ENCODE measurements at places on chromosomes 1 and 21.

DNA sequence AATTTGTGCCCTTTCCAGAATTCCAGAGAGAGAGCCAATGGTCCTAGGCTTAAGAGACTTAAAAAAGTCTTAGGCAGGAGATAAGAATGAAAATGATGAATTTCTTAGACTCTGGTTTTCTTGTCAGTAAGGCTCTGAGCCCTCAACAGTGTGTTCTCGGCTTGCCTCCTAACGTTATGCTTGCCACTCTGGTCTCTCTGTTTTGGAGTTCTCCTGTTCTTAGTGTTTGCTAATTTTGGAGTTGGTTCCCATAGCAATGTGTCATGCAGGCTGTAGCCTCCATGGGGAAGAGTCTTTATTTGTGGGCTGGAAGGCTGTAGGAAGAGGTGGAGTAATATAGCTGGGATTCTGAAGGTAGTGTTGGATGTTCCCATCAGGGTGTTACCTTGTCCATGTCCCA is 19.9 kb downstream of the TBX19 start:
- DNase-seq, result no peak

GRCh38 chr1:235421751-235422150 is 54.5 kb downstream of the TBCE start:
- DNase-seq, result no peak

DNA sequence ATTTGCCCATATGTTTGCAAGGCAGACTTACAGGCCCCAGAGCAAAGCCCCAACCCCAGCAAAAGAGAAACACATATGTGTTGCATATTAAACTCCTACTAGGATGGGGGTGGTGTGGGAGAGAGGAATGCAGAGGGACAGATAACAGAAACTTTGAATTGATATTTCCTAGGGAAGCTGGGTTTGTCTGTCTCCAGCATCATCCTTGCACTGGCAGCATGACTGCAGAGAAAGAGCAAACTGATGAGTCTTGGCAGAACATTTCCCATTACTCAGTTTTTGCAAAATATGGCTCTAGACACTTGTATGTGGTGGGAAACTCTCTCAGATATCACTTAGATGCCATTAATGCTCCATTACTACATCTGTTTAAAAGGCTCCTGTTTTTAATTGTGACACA is 43.8 kb upstream of the MARK1 start:
- DNase-seq, result no peak

- no peak for DNase-seq
These were observed 36.1 kb downstream of the EPB41 start for GRCh38 chr1:28950449-28950848.

- DNase-seq, result no peak
These were observed 152.2 kb downstream of the LIPI start for GRCh38 chr21:14058566-14058965.

DNA sequence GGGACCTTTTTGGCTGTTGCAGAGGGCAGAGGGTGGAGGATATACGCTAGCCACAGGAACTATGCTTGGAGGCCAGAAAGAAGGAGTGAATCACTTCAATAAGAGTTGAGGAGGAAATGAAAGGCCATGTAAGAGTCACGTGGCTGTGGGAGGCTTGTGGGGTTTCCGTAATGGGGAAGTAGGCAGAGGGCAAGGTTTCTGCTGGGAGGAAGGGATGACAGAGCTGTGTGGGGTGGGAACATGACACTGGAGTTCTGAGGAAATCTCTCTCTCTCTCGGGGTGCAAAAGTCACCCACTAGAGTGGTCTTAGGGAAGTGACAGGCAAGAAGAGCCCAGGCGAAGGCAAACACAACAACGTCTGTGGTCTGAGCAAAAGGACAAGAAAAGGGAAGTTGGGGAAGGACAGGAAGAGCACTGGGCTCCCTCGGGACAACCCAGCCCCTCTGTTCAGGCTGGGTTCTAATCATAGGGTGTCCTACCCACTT is 3.9 kb upstream of the CD1C start:
- DNase-seq, result peak; percentile 8

DNA sequence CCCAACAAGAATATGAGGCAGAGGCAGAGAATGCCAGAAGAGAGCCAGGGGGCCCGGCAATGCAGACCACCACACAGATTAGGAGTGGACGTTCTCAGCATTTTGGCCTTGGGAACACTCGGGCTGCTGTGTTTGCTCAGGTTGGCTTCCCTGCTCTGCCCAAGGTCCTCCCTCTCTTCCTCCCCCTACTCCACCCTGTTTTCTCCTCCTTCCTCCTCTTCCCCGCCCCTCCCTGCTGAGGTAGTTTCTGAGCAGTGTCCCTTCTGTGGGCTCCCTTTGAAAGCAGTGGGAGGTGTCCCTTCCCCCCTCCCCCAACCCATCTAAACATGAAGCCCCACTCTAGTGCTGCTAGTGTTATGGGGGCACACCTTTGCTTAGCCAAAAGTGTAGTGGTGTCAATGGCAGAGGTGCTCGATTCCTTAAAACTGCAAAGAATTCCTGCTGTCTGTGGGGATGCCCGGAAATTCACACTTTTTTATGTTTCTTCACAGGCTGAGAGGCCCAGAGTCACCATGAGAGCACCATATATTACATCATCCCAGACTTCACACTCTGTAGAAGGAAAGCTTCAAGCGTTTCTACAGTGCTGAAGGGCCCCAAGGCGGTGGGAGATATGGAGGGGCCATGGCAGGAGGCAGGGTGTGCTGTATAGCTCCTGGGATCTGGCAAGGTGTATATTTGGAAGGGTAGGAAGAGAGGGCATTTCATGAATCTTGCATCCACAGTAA is at the start of gene HHIPL2:
HHIPL2 (minus strand) TSS at position 161 of the 728 bp plus-strand sequence; CDS start at position 101, 60 bp downstream.
- no peak for DNase-seq

DNA sequence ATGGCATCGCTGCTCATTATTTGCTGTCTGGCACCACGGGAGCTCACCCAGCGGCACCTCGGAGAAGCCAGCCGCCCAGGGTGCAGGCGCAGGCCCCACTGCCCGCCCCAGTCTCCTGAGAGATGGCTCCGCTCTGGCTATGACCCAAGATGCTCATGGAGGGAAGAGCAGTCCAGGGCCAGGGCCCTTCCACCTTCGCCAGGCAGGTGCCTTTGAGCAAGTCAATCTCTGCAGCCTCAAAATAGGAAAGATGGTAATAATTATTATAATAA is 437.3 kb downstream of the KIF26B start:
- no peak for DNase-seq

DNA sequence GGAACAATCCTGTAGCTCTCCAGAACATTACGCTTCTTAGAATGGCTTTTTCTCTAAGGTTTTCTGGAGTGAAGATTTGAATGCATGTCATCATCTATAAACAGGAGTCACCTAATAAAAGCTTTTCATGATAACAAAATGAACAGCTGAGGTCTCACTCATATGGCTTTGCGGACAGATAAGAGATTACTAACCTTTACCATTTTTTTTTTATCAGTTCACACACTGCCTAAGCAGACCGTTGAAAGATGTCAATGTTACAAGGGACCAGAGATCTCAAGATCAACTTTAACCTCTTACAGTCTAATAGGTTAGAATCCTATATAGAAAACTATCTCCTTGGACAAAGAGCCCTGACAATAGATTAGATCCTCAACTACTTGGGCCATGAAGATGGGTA is 41.4 kb downstream of the SCMH1 start:
- DNase-seq, result no peak

GRCh38 chr1:22141554-22142314 is 1.2 kb downstream of the WNT4 start:
- no peak for DNase-seq

GRCh38 chr1:117646007-117646811 is 40.4 kb downstream of the TENT5C start:
- DNase-seq, result no peak

DNA sequence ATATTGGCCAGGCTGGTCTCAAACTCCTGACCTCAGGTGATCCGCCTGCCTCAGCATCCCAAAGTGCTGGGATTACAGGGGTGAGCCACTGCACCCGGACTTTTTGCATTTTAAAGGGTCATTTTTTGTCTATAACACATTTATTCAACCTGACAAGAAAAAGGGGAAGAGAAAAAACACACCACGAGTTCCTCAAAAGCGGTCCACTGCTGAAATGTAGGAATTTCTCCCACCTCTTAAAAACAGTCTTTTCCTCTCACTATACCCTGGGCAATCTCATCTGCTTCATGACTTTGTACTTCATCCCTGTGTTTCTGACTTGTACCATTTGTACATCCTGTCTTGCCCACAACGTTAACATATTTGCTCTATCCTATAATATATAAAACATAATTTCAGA is 413.3 kb upstream of the PTBP2 start:
- DNase-seq, result no peak

GRCh38 chr1:220528679-220529501 is 954 bp downstream of the MARK1 start:
- no peak for DNase-seq

GRCh38 chr1:89770391-89770790 is 50.4 kb upstream of the LRRC8D start:
- no peak for DNase-seq

GRCh38 chr1:56525489-56526041 is 53.8 kb downstream of the PLPP3 start:
- DNase-seq, result no peak

DNA sequence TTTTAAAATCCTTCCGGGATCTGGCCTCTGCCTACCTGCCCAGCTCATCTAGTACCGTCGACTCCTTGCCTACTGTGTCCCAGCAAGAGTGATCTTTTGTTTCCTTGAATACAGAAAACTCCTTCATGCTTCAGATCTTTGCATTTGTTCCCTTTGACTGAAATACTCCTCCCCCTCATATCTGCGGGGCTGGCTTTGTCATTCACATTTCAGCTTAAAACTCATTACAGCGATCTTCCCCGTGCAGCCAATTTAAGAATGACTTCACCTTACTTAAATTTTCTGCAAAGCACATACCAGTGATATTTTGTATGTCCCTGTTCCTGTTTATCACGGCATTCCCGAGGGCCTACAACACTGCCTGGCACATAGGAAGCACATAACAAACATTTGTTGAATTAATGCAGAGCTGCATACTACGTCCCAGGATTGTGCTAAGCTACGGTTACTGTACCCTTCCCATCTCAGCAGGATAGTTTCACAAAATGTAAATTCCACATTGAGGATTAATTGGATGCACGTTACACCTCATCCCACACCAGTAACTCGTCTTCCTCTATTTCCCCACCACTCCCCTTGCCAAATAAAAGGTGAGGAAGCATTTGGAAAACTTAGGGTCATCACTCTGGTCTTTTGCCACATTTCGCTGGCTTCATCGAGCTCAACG is 837 bp upstream of the DESI2 start:
- DNase-seq, result no peak

- DNase-seq, result no peak
These were observed 82.6 kb upstream of the EDEM3 start for GRCh38 chr1:184836934-184837895.

DNA sequence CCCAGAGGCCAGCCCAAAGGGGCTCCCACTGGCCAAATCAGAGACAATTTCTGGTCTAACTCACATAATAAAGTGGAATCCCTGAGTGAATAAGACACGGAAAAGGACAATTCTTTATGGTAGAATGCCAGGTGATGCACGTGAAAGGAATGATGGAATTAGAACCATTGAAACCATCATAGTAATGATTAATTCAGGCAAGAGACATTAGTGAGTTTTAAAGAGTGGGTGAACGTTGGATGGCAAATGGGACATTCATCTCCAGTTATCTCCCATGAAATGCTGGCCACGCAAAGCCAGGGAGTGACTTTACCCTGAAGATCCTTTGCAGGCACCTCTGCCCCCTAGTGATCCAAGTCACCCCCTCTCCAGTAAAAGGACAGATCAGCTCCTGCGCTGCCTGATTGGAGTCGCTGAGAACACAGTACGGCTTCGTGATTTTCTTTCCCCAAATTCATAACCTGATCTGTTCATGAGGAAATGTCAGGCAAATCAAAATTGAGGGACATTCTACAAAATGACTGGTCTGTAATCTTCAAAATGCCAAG is 87.5 kb downstream of the AJAP1 start:
- no peak for DNase-seq

GRCh38 chr1:169043823-169044222 is 62.7 kb upstream of the ATP1B1 start:
- DNase-seq, result no peak

DNA sequence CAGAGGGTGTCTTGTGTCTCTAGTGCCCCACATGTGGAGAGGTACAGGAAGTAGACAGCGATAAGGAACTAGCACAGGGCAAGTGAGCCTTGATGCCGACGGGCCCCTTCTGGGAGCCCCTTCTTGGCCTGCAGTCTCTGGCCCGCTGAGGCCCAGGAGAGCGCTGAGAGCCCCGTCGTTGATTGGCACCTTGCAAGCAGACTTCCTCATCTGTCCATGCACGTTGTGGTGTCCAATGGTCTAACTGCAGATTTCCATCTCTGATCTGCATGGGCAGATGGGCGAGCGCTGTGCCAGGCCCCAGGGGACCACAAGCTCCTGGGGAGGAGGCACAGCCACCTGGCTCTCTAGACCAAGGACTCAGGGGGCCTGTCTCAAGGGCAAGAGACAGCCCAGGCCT is 32.4 kb downstream of the PLEKHA6 start:
- no peak for DNase-seq

DNA sequence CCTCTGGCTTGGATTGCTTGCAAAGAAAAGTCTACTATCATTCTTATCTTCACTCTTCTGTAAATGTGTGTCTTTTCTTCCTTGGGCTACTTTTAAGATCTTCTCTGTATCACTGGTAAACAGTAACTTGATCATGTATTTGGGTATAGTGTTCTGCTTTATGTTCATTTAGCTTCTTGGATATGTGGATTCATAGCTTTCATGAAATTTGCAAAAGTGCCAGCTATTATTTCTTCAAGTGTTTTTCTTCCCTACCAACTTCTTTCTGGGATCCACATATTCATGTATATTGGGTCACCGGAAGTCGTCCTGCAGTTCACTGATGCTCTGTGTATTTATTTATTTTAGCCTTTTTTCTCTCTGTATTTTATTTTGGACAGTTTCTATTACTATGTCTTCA is 11.3 kb downstream of the SYNJ1 start:
- no peak for DNase-seq

GRCh38 chr1:200738327-200738948 is at the start of gene CAMSAP2:
Gene CAMSAP2 (plus strand): TSS chr1:200738893. CDS start chr1:200739828, 935 bp downstream.
- DNase-seq, result peak; percentile 30

- DNase-seq, result no peak
These were observed 36.2 kb downstream of the ACOT7 start for GRCh38 chr1:6357243-6357936.

- no peak for DNase-seq
These were observed 78.7 kb upstream of the RUNX1 start for GRCh38 chr21:35127851-35128250.

DNA sequence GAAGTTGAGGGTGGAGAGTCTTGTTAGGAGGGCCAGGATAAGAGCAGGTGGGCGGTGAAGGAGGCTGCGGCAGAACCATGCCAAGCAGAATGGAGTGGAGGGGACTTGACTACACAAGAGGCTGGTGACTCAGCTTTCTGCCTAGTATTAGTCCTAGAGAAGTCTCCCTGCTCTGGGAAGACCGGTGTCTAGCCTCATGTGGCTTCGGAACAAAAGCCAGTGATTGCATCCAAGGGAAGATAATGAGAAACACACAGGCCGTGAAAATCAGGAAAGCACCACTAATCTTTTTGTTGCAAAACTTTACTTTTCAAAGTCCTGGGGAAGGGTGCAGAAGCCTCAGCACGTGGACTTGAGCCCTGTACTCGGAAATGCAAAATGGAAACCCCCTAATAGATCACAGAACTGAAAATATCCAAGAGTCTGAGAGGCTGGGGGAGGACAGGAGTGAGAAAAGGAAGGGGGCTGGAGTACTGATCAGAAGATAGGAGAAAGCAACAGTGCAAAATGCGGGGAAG is 31.4 kb downstream of the DDR2 start:
- DNase-seq, result no peak

- DNase-seq, result no peak
These were observed 33.8 kb downstream of the PLEKHA6 start for GRCh38 chr1:204325944-204326343.

GRCh38 chr1:161943737-161944136 is 79.9 kb downstream of the OLFML2B start:
- no peak for DNase-seq

GRCh38 chr1:91725618-91725988 is 160.3 kb downstream of the TGFBR3 start:
- no peak for DNase-seq

All from stimulated activated CD8-positive, alpha-beta memory T cell treated with anti-CD3 and anti-CD28 coated beads, Interleukin-4, amount 100 ng/mL, for 24 hours (primary cell).